ENCODE measurements at places on chromosomes 3 and 15.

- no peak for DNase-seq
These were observed 60.3 kb downstream of the NOX5 start for GRCh38 chr15:69074843-69075224.

- no peak for DNase-seq
These were observed 91.4 kb downstream of the TAMM41 start for GRCh38 chr3:11755276-11755675.

DNA sequence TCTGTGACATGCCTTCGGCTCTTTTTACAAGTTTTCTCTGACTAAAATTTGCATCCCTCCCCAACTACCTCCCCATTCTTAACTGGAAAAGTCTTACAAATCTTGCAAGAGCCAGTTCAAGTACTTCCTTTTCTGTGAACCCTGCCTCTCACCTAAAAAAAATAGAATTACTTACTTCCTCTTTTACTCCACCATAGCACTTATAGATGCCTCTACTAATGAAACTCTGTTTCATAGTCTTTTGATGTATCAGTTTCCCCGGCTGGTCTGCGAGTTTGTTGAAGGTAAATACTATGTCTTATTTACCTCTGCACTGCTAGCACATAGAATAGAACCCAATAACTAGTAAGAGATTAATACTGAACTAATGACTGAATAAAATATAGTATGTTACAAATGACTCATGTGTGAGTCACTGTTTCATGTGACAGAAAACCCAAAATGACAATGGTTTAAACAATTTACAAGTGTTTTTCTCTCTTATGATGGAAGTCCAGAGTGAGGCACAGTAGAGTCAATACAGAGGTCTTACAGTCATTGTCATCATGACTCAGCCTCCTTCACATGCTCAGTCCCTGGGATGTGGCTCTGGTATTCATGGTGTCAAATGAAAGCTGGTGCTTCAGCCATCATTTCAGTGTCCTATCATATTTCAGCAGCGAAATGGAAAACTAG lies 393.5 kb downstream of the RSL24D1 start:
- peak; percentile 11 for DNase-seq

- peak; percentile 29 for DNase-seq
These were observed 307.9 kb upstream of the CBLB start for GRCh38 chr3:106176734-106177133.

GRCh38 chr15:60819860-60820259 lies 340.9 kb upstream of the ICE2 start:
- no peak for DNase-seq

DNA sequence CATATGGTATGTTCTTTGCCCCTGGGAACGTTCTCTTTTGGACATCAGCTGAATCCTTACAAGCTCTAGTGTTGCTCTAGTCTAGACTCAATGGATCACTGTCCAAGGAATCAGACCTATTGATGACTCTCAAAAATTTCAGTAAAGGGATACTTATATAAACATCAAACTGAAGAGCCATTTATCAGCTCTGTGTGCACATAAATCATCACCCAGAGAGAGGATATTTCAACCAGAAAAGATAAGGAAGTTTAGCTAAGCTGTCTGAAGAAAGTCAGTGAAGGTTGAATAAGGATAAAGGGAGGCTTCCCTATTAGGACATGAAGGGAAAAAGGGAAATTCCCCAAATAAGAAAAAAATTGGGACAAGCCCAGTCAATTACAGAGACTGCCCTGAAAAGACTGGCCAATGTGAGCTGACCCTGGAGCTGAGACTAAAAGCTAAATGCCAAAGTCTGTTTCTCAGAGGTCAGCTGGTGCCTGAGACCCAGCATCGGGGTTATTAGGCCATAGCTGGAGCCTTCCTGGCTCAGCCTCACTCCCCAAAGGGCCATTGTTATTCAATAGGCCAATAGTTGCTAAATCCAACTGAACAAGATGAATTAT lies 424.1 kb upstream of the THBS1 start:
- DNase-seq: no peak

DNA sequence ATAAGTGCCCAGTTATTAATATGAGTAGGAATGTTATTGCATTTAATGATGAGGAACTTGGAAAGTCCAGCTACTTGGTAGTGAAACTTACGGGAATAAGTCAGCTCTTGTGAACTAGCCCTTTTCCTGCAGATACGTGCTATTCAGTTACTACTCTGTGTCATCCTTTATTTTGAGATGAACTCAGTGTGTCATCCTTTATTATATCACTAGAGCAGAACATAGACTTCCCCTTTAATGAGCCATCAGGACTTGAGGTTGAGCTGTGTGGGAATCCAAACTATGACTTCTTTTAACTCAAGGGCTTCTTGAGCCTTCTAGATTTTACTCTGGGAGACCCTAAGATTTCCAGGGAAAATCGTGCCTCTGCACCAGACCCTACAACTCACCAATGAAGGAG lies 3.6 kb downstream of the ACTC1 start:
- DNase-seq: no peak

- no peak for DNase-seq
These were observed 75.2 kb downstream of the SCAPER start for GRCh38 chr15:76829939-76830338.

GRCh38 chr3:141049681-141050080 lies 1.5 kb upstream of the SPSB4 start:
- DNase-seq: no peak

GRCh38 chr15:77032647-77033416 lies 37.9 kb downstream of the PSTPIP1 start:
- no peak for DNase-seq

DNA sequence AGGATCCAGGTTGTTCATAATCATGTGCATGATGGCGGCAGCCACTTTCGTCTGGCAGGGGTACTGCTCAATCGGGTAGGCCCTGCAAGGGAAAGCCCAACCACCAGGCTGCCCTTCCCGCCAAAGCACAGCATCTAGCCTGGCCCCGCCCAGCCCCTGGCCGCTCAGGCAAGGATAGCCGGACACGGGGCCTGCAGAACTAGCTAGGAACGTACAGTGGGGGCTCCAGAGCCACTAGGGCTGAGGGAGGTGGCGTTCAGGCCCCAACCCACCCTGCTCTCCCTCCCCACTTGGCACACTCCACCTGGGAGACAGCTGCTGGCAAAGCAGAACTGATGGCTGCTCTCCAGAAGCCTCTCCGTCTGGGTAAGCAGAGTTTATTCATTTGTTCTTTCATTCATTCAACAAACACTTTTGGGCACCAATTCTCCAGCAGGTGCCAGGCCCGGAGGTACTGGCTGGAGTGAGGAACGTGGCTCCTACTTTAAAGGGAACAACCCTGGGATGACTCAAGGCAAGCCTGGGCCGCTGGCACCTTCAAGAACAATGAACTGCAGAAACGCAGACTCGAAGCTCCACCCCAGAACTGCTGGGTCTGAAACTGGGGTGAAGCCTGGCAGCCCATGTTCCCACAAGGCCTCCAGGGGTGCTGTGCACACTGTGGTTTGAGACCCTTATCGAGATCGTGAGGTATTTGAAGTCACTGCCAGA lies 7.8 kb downstream of the UROC1 start:
- DNase-seq: no peak

GRCh38 chr15:51907136-51907862 lies 64.3 kb downstream of the LEO1 start:
- DNase-seq: no peak

DNA sequence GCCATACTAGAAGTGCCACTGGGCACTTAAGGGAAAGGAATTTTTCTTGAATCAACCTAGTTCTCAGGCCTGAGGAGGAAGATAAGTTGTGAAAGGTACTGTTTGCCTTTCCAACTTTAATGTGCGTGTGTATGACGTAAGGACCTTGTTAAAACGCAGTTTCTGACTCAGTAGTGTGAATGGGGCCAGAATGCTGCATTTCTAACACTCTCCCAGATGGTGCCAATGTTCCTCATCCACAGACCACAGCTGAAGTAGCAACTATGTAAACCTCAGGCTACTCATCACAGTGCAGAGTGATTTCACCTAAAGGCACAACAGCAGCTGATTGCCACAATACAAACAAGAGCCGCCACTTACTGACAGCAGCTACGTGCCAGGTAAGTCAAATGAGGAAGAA lies 103.6 kb downstream of the OTOL1 start:
- DNase-seq: no peak

DNA sequence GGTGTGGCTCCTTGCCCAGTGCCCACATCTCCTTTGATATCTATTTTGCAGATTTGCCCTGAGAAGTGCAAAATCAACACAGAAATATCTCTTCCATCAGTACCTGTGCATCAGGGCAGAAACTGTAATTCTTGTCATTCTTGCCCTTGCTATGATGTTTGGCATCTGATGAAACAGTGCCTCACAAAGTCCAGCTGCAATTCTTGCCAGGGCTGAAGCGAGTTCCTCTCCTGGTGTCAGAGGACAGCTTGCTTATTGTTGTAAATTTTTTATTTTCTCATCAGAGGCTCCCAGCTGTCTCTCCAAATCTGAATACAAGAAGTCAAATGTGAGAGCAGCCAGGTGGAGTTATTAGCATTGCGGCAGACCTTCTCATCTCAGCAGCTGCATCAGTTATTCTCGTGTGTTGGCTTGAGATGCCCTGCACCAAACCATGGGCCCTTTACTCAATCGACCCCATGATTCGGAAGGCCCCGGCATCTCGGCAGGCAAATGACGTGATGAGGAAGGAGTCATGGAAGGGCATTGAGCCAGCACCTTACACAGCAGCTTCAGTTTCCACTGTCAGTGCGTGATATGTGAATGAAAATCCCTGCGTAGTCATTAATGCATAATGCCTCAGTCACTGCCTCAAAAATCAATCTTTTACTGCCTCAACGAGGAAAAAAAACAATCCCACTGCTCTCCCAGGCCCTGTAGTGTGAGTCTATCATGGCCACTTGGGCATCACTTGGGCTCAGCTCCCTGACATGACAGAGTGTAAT lies 93.4 kb downstream of the CCNL1 start:
- DNase-seq: no peak

DNA sequence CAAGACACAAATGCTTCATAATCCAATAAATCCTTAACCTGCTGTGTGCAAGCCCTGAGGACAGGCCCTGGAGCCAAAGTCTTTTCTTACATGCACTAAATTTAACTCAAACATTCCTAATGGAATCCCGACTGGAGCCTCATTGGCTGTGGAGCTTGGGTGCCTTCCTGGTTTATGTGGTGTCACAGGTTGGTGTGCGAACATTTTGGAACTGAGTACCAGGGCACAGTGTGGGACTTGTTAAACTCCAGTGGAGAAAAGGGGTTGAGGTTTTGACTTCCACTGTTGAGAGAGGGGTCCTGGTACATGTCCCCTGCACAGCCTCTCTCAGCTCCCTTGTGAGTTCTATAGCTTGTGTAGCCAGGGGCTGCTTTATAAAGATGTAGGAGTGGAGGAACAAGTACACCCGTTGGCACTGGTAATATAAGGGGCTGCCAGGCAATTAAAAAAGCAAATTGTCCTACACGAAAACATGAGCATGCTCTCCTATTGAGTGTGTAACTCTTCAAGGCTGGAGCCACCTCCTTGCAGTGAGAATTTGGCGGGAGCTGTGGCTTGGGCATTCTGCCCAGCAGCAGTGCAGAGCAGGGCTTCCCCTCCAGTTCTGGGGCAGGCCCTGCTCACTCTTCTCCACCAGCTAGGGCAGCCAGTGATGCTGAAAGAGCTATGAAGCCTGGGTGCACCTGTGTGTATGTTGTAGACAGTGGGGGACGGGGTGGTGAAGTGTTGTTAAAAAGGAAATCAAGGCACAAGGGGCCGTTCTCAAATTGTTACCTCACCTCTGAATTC lies 218.1 kb downstream of the CLSTN2 start:
- no peak for DNase-seq

DNA sequence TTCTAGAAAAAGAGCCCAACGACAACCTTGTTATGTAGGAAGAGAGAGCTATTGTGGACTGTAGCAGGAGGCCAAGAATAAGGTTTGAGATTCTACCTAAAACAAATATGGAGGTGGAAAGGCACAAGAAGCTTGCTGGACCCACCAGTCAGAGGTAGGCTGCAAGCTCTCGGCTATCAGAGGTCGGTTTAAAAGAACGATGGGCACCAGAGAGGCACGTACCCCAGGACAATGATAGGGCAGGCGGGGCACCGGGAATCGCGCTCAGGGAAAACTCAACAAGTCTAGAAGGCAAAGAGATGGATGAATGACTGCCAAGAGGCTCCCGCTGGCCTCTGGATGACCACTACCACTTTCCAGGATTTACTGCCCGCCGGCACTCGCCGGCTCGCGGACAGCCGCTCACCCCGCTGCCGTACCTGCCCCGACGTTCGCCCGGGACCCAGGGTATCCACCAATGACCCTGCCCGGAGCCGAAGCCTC lies 1.1 kb downstream of the HDGFL3 start:
- no peak for DNase-seq

GRCh38 chr3:139572847-139573672 lies 33.5 kb upstream of the RBP1 start:
- peak; percentile 16 for DNase-seq

DNA sequence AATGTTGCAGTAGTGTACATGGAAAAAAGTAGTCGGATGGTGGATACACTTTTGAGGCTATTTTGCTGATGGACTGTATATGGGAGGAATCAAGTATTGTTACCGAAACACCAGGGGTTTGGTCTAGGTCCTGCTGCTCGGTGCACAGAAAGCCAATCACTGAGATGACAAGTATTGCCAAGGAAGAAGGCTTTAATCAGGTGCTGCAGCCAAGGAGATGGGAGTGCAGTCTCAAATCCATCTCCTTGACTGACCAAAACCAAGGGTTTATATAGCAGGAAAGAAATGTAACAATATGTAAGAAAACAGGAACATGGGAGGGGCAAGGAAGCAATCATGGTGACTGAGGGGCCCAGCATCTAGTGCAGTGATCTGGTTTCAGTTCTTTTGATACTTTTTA lies 2.8 kb upstream of the ACVR2B start:
- DNase-seq: no peak

- no peak for DNase-seq
These were observed 26.2 kb upstream of the IGF2BP2 start for GRCh38 chr3:185851046-185851445.

DNA sequence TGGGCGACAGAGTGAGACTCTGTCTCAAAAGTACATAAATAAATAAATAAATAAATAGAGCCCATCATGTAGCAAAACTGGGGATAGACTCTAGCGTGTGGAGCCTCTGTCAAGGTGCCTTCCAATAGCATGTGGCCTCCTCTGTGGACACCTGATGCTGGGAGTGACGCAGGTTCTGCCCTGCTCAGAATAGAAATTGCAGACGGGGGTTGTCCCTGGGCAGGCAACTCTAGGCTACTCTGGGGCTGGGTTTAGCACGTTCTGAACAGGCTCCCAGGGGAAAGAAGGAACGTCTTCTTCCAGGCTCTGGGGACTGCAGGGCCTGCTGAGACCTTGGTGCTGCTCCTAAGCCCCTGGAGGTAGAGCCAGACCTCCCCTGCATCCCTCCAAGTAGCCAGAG lies 65.3 kb downstream of the EPHB3 start:
- no peak for DNase-seq

DNA sequence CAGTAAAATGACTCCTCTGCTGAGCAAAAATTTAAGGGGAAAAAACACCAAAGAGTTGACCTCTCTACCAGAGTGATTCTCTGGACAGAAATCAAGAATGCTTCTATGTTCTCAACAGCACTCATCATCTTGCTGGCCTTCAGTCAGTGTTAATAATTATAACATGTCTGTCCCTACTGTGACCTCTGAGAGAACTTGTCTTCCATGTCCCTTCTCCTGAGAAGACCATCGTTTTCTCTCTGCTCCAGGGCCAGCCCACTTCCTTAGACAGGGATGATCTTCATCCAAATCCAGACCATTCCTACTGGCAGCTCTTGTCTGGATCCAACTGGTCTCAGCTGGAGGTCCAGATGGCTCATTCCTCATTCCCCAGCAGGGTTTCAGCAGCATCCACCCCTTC lies 139.0 kb upstream of the NECTIN3 start:
- DNase-seq: no peak

Measured in CD4-positive, alpha-beta T cell treated with Interferon gamma for 1 hour (primary cell).